ENCODE measurements at places on chromosomes 7 and 10. TPM values are rescaled to one million over a fixed set of nuclear protein-coding genes. Genes with fewer than 3 reads are reported as not detected.

DNA sequence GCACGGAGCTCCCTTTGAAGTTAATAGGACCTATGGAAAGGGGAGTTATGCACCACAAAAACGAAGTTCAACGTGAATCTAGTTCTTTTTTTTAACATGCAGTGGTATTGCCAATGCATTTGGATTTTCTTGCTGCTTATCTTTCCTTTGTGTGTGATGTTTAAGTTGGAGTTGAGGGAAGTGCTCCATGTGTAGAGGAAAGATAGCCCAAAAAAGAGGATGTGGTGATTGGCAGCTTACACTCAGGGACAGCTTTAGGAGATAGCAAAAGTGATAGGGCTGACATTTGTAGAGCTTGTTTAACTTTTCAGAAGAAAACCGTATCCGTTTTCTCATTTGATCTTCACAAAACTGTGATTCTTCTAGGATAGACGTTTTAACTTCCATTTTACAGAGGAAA, 101.3 kb downstream of the MDFIC start:
- no peak for DNase-seq

- DNase-seq: peak; percentile 68
These were observed 695 bp downstream of the HSPA12A start for GRCh38 chr10:116741391-116742351.

DNA sequence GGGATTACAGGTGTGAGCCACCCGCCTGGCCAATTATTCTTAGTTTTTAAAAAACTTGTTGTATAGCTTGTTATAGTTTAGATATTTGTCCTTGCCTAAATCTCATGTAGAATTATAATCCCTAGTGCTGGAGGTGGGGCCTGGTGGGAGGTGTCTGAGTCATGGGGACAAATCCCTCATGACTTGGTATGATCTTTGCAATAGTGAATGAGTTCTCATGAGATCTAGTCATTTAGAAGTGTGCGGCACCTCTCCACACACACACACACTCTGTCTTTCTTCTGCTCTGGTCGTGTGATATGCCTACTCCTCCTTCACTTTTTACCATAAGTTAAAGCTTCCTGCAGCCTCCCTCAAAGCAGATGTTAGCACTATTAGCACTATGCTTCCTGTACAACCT, 37.2 kb downstream of the FAM149B1 start:
- DNase-seq: no peak

DNA sequence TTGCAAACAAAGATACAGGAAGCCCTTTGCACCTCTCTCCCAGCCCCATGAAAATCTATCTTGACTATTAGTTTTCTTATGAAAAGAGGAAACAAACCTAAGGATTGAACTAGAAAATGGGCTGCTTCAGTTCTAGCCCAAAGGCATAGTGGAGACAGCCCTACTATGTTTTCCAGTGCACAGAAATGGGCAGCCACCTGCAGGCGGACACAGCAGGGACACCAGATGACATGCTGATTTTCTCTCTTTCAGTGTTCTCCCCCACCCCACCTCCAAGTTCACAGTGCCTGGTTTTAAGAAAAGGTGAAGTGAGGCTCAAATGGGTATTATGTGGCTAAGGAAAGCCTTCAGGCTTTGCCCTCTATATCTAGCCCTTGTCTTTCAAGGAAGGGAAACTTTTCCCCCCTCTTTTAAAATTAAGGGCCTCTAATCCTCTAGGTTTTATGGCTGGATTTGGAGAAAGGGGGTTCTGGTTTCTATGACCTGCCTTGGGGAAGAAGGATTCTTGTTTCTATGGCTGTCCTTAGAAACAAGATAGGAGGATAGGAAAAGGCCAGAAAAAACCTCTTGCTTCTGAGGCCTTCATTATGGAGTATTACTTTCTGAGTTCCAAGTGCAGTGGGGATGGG, 23.5 kb upstream of the DDX50 start:
- DNase-seq: no peak

GRCh38 chr10:49151025-49151445, 17.2 kb upstream of the FAM170B start:
- peak; percentile 10 for DNase-seq

DNA sequence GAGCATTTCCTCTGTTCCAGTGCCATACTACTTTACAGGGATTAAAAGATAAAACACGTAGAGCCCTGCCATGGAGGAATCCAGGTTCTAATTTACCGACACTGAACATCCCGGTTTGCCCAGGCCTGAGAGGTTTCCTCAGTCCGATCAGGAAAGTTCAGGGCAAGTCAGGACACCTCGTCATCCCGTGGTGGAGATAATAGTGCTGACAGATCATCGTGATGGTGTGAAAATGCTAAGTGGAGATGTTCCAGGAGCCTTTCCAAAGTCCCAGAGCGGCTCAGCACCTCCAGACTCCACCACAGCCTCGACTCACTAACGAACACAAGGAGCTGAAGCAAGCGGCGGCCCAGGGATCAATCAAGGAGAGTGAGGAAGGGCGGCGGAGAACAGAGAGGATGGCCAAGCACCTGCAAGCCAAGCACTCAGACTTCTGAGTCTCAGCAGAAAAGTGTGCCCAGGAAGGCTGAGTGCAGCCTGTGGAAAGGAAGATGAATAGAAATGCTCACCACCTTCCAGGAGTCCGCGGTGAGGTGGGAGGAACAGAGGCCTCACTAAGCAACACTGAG, 103.7 kb upstream of the VWC2 start:
- DNase-seq: no peak

DNA sequence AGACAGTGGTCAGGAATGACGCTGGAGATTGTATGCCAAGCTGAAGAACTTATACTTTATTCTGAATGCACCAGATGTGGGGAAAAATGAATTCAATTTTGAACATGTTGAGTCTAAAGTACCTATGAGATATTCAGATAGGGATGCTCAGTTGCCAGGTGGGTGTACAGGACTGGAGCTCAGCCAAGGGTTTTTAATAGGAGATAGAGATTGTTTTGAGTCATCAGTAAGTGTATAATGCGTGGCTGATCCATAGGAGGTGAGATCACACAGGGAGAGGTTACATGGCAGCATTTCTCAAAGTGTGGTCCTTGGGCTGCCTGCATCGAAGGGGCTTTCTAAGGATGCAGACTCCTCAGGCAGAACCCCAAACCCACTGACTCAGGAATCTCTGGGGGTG, 6.8 kb upstream of the HIPK2 start:
- no peak for DNase-seq

GRCh38 chr7:27237735-27238334, 4.8 kb upstream of the EVX1 start:
- DNase-seq: peak; percentile 87

DNA sequence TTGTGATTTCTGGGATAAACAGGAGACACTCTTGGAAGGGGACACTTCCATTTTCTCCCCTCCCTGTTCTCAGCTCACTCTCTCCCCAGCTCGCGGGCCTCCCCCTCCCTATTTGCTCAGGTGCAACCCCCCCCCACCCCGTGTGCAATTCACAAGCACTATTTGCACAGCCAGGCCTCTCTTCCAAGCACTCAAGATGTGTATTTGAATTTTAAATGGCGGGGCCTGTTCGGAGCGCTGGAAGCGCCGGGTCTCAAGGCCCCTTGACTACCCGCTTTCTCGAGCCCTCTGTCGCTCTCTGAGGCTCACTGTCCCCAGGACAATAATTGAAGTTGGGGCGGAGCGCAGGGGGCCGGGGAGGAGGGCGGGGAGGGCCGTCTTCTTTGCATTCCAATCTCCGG, 7.8 kb downstream of the SHH start:
- no peak for DNase-seq

- no peak for DNase-seq
These were observed 655 bp downstream of the SP8 start for GRCh38 chr7:20786049-20786412.

- DNase-seq: peak; percentile 89
These were observed 116.2 kb downstream of the LRMDA start for GRCh38 chr10:75547391-75548298.

- DNase-seq: peak; percentile 63
These were observed 85.5 kb upstream of the PRKG1 start for GRCh38 chr10:50988792-50989191.

DNA sequence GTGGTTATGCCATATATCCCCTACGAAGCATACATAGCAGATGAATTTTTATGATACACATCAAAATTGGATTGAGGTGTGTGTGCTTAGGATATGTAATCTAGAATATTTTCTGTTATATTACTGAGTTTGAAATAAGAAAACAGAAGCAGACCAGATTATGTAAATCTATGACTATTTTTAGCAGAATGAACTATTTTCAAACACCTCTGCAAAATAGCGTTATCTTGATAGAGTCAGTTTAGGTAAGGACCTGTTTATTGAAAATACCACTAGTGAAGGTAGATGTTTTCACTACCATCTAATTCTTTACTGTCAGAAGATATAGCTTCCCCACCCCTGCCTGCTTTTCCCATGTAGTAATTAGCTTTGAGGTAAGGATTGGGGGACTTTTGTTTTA, 9.1 kb downstream of the LANCL2 start:
- no peak for DNase-seq

DNA sequence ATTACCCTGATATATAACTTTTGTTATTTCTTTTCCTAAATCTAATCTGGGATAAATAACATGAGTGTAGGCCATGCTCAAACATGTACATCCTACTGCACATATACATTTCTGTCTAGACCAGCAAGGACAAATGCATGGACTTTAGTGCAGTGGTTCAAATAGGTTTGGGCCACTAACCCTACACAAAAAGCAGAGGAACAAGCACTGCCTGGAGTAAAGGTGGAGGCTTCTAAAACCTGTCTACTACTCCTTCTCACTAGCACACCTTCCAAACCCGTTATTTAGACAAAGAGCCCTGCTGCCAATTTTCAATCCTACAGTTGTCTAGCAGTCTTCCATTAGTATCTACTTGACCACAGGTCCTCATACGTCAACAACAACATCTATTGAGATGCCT, 34.8 kb downstream of the SGCE start:
- DNase-seq: no peak

- DNase-seq: no peak
These were observed 302.4 kb downstream of the DOCK4 start for GRCh38 chr7:111903797-111904196.

DNA sequence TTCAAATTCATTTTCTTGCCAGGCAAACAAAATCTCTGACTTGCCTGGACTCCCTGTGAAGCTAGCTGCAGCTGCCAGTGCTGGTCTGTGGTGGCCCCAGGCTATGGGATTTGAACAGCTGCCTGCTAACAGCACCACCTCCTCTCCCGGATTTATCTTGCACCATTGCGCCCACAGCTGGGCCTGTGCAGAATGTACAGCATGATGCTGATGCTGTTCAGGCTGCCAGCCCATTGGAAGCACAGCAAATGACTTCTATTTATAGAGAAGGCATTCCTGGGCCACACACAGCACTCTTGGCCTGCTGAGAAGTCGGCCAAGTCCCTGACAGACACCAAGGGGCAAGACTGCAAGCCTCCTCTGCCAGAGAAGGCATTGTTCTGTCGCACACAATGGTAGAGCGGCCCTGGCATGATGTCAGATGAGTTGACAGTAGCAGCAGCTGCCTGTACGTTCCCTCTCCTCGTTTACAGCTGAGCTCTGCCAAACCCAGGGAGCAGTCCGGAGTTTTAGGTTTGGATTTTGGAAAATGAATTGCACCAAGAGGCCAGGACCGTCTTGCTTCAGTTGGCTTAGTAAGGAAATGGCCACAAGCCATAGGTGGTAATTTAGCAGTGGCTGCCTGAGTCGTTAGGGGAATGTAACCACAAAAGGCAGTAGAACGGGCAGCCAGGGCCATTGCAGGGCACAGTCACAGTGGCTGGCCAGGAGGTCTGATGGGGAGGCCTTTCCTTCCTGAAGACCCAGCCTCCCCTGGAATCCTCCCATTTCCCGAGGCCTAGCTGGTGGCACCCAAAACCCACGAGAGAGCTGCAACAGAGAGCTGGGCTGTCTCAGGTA, 38.5 kb downstream of the MTURN start:
- peak; percentile 98 for DNase-seq

- DNase-seq: peak; percentile 87
These were observed 9.8 kb downstream of the CEP41 start for GRCh38 chr7:130430841-130431666.

DNA sequence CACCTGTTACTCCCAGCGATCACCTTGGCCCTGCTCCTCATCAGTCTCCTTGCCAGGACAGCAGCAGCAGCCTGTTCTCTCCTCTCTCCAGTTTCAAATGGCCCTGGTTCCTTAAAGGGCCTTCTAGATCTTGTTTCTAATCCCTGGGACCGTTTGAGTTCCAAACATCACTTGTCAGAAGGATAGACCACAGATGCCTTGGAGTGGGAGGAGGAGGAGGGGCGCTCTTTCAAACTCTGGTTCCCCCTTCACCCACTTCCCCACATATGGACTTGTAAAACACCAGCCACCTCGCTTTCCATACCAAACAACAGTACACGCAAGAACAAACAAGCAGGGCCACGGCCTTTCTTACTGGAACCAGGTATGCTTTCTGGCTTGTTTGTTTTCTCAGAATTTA, 104.8 kb downstream of the PLXNA4 start:
- no peak for DNase-seq

GRCh38 chr7:156764766-156765165, 124.2 kb downstream of the RNF32 start:
- no peak for DNase-seq

GRCh38 chr7:10128748-10129147, 844.9 kb upstream of the PHF14 start:
- DNase-seq: no peak

DNA sequence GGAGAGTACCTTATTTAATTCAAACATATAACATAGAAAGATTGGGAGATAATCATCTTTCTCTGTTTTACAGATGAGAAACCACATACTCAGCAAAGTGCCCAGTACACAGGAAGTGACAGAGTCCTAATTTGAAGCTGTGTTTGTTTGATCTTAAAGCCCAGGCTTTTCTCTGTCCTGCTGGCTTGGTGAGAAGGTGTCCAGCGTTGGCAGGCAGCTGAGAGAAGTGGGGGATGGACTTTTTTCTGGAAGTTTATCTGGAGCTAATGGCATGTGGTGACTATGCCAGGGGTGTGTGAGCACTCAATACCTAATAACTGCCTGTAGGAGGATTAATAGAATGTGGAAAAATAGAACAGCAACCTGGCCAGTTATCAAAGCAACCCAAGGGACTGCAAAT, 60.8 kb downstream of the NPSR1 start:
- DNase-seq: no peak

DNA sequence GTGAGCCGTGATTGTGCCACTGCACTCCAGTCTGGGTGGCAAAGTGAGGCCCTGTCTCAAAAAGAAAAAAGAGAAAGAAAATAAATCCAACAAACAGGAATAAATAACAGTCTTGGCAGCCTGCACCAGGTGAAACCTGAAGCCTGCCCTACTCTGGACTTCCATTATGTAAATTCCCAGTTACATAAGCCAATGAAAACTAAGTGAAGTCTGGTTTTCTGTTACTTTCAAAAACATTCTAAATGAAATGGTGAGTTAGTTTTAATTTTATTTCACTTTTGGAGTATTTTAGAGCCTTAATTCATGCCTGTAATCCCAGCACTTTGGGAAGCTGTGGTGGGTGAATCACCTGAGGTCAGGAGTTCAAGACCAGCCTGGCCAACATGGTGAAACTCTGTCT, 22.5 kb upstream of the HIBADH start:
- no peak for DNase-seq

- peak; percentile 23 for DNase-seq
These were observed 43.5 kb downstream of the CDCA7L start for GRCh38 chr7:21902240-21902639.

The AGAP9 gene
- 2.6 TPM for polyA plus RNA-seq

The LRRD1 gene
- polyA plus RNA-seq: not detected

The NEUROD6 gene
- not detected for polyA plus RNA-seq

The CPA4 gene
- 11.9 TPM for polyA plus RNA-seq

The TRIM50 gene
- polyA plus RNA-seq: not detected

The PON3 gene
- polyA plus RNA-seq: not detected

The TMEM213 gene
- polyA plus RNA-seq: not detected

The GHRHR gene
- polyA plus RNA-seq: not detected

The GET4 gene
- polyA plus RNA-seq: 26.3 TPM

The CLCN1 gene
- polyA plus RNA-seq: not detected

The CALML5 gene
- not detected for polyA plus RNA-seq

The PAX2 gene
- polyA plus RNA-seq: not detected

The GPRIN2 gene
- polyA plus RNA-seq: not detected

The ADRA2A gene
- polyA plus RNA-seq: 18.9 TPM
